ENCODE measurements at places on chromosomes 6 and 20.
A peak's percentile ranks its signal among the peaks of the same experiment; 100 is the strongest.

DNA sequence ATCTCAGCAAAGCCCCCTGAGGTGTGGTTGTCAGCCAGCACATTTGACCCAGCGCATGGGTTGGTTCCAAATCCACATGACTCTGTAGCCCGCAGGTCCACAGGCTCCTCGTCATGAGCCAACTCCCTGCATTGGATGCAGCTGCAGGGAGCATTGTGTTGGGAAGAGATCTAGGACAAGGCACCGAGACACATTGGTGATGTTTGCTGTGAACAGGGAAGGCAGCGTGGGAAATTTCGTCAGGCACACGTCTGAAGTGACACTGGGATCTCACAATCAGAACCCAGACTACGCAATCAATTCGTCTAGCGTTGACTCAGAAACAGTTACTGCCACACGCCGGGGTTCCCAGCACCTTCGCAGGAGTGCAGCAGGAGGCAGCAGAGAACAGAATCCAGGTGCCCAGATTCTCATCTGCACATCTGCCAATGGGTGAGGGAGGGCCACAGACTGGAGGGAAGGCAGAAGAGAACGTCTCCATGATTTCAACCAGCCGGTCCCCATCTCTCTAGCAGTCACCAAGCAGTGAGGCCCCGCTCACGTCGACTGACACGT lies 177.0 kb downstream of the TTLL2 start:
- no peak for DNase-seq

GRCh38 chr6:136228814-136229213 lies 21.3 kb downstream of the MTFR2 start:
- no peak for DNase-seq

GRCh38 chr20:62828051-62828450 lies 11.2 kb downstream of the COL9A3 start:
- no peak for DNase-seq

GRCh38 chr6:36912030-36912454 lies 26.3 kb downstream of the C6orf89 start:
- no peak for DNase-seq

DNA sequence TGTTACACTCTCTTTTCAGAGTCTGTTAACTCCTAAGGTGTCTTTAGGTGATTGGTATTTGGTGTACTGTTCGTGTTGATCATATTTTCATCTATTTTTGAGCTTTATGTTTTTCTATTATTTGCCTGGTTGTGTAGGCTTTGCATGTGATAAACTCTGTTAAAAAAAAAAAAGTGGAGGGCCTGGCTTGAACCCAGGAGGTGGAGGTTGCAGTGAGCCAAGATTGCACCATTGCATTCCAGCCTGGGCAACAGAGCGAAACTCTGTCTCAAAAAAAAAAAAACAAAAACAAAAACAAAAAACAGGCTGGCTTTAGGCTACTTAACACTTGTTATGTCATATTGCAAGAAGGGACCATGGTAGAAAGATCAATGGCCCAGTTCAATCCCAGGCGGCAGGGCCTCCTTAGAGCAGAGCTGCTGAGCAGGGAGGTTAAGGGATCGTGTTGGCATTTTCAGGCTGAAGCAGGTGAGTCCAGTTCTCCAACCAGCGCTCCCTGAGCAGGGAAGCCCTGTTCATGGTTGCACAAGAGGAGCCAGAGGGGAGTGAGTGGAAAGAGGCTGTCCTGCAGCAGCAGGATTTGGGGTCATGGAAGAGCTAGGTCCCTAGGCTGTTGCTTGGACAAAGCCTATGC lies 8.5 kb downstream of the PYGB start:
- no peak for DNase-seq

- DNase-seq, result no peak
Observed at GRCh38 chr6:141618180-141618581, 514.5 kb upstream of the GJE1 start.

DNA sequence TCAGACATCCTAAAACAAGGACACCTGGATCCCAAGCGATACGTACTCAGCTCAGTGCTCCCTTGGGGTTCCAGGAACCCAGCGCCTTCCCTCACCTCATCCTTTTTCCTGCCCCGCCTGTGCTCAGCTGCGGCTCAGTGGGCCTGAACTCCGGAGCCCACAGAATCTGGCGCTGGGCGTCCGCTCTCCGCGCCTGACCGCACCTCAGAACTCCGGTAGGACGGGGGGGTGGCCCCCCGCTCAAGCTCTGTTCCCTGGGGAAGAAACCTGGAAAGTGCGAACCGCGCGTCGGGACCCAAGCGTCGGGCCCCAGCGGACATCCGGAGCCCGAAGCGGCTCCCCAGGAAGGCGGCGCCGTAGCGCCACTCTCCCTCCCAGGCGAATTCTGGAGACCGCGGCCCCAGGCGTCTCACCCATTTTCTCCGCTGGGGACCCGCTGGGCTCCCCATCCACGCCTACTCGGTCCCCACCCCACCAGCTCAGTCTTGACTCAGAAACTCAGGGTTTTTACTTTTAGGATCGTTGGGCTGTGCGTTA lies 336 bp upstream of the LY6G5C start:
- no peak for DNase-seq

DNA sequence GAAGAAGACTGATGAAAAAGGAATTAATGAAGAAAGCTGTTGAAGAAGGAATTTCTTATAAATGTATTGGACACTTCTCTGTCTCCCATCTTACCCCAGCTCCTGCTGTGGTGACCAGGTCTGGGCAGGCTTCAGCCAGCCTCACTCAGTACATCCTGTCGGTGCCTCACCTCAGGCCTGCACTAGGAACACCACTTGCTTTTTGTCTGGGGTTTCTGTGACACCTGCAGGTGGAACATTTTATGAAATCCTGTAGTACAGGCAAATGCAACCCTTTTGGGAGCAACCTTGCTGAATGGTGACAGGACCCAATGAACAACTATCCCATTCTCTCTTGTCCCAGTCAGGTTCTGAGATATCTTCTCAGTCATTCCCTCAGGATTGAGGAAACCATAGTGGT lies 129.7 kb downstream of the PRDM13 start:
- no peak for DNase-seq

DNA sequence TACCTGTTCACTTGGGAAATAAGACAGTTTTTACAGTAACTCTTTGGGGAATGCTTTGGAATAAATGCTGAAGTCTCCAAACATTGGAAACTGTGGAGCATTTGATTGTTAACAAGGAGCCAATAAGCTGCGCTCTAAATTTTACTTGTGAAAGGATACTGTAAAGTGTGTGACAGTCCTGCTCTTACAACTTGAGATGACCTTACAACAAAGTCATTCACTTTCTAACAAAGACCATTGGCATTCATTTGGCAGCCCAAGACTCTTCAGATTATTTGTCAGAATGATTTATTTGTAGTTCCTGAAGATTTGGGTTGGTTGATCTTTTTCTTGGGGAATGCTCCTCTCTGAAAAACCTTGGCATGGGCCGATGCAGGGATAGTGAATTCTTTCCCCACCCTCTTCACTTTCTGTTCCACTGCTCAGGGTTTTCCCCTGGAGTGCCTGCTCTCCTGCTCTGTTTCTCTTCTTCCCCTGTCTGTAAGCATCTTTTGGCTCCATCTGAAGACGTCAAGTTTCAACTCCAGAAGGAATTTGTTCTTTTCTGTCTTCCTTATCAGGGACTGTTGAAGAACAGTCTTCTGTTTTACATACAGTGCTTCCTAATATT lies 116.4 kb downstream of the AKAP7 start:
- no peak for DNase-seq

- DNase-seq, result no peak
Observed at GRCh38 chr6:107105511-107106116, 9.7 kb downstream of the BEND3 start.

GRCh38 chr6:109945091-109945490 lies 33.0 kb upstream of the GPR6 start:
- no peak for DNase-seq

DNA sequence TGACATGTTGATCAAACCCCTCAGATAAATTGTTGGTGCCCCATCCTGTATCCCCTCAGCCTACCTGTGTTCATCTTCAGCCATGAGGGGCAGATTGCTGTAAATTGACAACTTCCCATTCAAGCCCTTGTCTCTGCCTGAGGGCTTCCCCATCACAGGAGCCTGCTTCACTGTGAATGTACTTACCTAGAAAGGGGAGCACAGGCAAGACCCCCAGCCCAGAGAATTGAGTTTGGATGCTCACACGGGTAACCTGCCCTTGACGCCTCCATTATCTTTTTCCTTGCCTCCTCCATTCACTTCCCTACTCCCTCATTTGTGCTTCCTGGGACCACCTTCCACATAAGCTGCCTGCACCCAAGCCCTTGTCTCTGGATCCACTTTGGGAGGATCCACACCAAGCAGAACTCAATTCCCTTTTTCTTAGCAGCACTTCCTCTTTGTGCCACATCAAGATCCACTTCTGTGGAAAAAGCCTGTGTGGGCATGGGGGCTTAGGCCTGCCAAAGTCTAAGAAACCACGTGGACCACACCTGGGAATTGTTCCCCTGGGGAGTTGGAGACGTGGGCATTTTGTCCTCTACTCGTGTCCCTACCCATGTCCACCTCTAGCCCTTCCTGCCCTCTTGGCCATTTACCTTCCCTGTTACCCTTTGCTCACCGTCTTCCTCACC lies 103.4 kb upstream of the FOXA2 start:
- no peak for DNase-seq

- DNase-seq, result no peak
Observed at GRCh38 chr20:50272030-50272723, 81.5 kb downstream of the CEBPB start.

DNA sequence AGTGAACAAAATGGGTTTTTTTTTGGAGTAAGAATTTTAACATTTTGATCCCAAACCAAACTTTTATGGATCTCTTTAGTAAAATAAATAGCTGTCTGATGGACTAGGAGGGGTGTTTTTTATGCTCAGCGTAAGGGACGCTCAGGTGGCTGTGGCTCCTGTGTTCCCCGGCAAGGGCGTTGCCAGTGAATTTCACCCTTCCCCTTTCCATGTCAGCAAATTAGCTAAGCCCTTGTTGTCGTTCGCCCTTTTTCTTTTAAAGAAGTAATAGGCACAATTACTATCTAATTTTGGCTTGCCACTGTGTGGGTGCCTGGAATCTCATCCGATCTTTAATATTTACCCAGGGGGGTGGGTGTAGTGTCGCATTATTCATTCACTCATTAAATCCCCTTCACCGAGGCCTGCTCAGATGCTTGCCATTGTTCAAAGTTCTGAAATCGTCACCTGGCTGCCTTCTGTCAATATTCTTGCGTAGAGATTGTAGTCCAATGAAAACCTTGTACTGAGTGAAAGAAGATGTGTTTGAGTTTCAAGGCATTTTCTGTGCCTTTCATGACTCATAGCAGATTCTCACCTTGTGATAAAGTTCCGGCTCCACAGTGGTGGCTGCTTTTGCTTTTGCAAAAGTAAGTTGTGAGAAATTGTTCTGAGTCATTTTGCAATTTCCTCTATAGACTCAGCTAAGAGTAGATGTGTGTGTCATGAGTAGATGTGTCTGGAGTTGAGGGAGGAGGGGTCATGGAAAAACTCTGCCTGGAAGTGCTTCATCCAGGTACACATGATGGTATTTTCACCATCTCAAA lies 40.0 kb upstream of the CLDN20 start:
- DNase-seq, result peak; percentile 62

- no peak for DNase-seq
Observed at GRCh38 chr6:29014729-29015608, 9.9 kb upstream of the ZNF311 start.

DNA sequence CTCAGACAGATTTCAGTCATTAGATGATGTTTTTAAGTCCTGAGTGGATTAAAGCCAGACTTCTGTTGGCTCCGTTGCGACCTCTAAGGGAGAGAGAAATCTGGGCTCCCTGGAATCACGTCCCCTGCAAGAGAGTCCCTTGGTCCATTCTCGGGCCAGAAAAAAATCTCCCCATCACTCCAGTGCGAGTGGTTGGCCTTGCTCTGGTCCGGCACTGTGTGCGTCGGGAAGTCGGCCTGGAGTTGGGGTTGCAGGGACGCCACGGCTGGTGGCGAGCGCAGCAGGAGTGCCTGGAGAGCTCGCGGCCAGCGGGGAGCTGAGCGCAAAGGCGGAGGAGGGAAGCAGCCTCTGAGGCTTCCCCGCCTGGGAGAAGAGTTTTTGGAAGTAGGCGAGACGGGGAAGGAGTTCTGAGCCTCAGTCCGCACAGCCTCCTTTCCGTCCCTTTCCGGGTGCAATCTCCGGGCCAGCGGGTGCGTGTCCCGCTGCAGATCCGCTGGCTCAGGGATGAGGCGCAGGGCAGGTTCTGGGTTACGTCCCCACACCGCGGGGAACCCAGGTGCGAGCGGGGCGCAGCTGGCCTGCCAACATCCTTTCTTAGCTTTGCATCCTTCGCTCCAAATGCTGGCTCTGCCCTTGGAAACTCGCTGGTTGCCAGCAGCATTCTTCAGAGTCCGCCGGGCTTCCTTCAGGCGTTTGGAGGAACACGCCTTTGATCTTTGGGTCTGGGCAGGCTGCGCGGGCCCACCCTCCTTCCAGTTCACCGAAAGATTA lies 6.8 kb downstream of the TCF21 start:
- DNase-seq, result no peak

DNA sequence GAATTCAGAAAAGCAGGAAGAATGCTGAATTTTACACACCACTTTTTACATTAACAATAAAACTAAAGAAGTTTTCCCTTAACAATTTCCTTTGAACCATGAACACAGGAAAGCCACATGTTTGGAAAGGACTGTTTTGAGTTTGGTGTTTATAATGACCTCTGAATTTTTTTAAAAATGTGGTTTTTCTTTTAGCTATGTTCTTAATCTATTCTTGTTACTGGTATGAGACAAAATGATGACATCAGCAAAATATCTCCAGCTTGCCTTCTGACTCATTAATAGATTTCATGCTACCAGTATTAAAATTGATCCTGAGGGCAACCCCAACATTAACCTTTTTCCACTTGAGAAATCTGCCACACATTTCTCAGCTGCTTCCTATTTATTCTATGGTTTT lies 217.5 kb upstream of the THEMIS start:
- DNase-seq, result peak; percentile 24

DNA sequence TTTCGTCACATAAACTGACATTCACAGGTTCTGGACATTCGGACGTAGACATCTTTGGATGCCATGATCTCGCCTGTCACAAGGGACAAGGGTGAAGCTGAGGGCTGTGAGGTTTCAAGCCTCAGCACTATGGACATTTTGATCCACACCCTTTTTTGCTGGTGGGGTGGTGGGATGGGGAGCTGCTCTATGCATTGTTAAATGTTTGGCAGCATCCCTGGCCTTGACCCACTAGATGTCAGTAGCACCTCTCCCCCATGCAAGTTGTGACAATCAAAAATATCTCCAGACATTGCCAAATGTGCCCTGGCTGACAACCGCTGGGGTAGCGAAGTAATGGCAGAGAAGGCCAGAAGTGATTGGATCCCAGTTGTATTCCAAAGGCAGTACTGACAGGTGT lies 229.4 kb downstream of the TSHZ2 start:
- no peak for DNase-seq

DNA sequence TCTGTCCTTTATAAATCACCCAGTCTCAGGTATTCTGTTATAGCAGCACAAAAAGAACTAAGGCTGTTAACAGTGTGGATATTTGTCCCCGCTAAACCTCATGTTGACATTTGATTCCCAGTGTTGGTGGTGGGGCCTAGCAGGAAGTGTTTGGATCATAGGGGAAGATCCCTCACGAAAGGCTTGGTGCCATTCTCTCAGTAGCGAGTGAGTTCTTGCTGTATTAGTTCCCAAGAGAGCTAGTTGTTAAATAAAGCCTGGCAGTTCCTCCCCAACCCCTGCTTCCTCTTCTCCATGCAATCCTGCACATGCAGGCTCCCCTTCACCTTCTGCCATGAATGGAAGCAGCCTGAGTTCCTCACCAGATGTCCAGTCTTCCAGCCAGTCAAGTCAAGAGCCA lies 29.8 kb upstream of the ERVFRD-1 start:
- no peak for DNase-seq

GRCh38 chr6:44100088-44100550 lies 27.1 kb downstream of the MRPL14 start:
- no peak for DNase-seq

Measured in GM04504 (cell line).